ENCODE measurements at places on chromosomes 6 and 20. TPM values are rescaled to one million over a fixed set of nuclear protein-coding genes. Genes with fewer than 3 reads are reported as not detected.

Gene VGLL2
- not detected for total RNA-seq

Gene UCKL1
- 43.0 TPM for total RNA-seq

Gene SNRPB
- 351 TPM for total RNA-seq

Gene GLP1R
- not detected for total RNA-seq

Gene SLC17A2
- not detected for total RNA-seq
